ENCODE measurements at places on chromosomes 12 and 14.

- no peak for DNase-seq
Measured at GRCh38 chr12:43848786-43849185, 12.9 kb downstream of the TMEM117 start.

GRCh38 chr12:80222261-80222660 is 122.9 kb downstream of the OTOGL start:
- no peak for DNase-seq

- DNase-seq: no peak
Measured at GRCh38 chr12:111361717-111362576, 6.9 kb downstream of the PHETA1 start.

DNA sequence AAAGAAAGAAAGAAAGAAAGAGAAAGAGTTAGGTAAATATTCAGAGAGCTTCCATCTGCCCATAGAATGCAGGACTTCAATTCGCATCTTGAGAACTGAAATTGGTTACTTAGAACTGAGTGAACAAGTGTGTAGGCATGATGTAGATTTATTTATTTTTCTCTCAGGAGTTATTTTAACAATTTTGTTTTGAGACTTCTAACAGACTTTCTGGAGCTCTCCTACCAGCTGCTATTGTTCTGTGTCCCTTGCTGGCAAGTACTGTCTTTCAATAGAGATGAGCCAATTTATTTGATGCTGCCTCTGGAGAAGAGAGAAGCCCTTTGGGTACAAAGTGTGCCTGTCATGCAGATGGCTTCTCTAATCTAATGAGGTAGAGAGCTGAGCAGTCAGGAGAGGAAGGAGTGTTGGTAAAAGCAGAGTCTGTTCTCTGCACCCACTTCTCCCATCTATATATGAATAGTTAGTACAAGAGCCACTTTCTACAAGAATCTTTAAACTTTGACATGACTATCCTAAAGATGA is 67.0 kb downstream of the SYT1 start:
- DNase-seq: no peak

GRCh38 chr14:92597906-92598905 is 84.6 kb downstream of the RIN3 start:
- DNase-seq: no peak

- DNase-seq: no peak
Measured at GRCh38 chr14:92513204-92513965, at the start of gene RIN3. RIN3 (plus strand) TSS chr14:92513781; CDS start chr14:92513933, 152 bp downstream.

DNA sequence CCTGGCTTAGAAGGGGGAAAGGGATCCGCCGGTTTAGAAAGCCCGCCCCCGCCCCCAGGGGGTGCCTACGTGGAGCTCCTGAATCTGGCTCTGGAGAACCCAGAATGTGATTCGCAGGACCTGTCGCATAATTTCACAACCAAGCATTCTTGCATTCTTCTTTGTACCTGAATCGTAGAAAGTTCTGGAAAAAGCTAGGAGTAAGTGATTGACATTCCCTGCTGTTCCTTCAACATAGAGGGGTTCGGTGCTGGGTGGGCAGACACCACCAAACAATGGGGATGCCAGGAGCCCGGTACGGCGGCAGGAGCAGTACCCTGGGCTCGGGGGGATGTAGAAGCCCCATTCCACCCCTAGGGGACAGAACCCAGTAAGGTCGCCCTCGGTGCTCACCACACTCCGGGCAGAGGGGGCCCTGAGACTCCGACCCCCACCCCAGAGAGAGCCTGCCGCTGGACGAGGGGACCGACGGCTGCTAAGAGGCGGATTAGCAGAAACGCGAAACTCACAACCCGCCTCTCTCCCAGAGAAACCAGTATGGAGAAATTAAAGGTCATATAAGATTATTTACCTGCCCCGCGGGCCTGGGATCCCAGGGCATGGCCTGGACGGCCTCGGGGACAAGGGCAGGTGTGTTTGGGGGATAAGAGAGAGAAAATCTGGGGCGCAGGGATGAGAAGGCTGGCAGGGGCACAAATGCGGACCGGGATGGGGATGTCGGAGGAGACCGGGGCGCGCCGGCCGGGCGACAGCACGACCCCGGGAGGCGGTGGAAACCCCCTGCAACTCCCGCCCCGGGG is 520 bp downstream of the CSRP2 start:
- no peak for DNase-seq

- DNase-seq: no peak
Measured at GRCh38 chr12:18492372-18493025, 231.2 kb downstream of the PIK3C2G start.

DNA sequence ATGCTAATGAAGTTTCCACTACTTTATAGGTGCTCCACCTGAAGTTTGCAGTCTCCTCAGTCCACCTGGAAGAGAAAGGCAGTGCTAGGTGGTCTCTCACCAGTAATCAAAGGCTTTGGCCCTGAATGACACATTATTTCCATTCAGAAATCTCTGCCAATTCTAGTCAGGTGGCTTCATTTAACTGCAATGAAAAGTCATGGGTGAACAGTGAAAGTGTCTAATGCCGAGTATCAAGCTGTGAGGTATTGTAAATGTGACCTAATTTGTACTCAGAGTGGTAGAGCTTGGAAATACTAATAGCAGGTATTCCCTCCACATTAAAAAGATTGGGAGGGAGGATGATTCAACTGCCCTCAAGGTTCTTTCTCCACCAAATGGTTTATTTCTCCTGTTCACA is 220.9 kb upstream of the LRFN5 start:
- no peak for DNase-seq

- DNase-seq: no peak
Measured at GRCh38 chr12:68233498-68233897, 7.9 kb upstream of the IL26 start.

DNA sequence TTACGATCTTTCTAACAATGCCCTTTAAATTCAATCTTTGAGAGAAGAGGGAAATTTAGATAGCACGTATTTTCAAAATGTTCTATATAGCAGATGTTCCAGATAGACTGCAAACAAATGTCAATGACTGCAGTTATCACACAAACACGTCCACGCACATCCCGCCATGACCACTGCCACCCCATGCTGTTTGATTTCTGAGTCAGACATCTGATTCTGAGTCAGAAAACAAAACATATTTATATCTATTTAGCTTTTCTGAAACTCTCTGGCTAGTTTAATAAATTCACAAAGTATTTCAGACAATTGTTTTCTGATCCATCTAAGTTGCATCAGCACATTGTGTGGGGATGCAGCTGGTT is 105.9 kb upstream of the BCAT1 start:
- DNase-seq: no peak

GRCh38 chr12:108730365-108731104 is 783 bp downstream of the CORO1C start:
- DNase-seq: no peak

GRCh38 chr12:83168751-83169150 is 482.0 kb downstream of the TMTC2 start:
- no peak for DNase-seq

DNA sequence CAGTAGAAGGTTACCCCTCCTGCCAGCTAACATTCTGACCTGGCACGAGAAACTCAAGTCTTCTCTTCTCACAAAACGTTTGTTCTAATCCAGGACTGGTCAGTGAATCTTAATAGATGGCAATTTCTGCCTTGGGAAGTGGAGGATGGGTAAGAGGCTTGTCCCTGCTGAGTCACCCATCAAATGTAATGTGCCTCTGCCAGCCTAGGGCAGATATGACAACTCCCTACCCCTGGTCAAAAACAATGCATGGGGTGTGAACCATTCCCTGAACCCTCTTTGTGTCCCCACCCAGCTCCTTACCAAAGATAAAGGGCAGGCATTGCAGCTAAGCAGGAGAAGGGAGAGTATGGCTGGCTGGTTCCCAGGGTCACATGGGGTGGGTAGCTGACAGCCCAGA is 1052.9 kb downstream of the GALC start:
- DNase-seq: no peak

GRCh38 chr12:80576641-80577418 is 130.6 kb upstream of the MYF6 start:
- no peak for DNase-seq

DNA sequence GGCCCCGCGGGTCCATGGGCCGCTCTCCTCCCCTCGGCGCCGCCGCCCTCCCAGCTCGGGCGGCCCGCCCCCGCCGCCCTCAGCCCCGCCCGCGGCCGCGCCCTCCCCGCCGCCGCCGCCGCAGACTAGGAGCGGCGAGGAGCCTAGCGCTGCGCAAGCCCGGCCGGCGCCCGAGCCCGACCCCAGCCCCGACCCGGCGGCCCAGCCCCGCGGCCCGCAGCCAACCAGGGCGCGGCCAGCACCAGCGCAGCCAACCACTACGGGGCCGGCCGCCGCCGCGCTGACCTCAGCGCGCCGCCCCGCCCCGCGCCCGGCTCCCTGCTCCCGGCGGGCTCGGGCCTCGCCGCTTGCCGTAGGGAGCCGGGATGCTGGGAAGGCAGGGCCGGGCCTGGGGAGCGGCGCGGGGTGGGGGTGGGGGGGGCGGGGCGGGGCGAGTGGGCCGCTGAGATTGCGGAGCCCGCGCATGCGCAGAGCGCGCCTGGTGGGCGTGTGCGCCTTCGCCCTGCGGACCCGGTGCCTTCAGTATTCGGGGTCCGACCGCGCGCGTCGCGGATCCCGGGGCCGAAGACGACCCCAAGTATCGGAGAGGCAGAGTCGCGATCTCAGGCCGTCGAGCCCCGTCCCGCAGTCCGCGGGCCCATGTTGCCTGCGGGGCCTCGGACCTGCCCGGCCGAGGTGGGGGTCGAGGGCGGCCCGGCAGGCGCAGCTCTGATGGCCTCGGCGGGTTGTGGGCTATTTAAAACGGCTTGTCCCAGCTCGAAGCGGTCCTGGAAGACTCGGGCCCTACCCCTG is at the start of gene CDC42BPB:
TSS of gene CDC42BPB (minus strand) at position 178 of the 792 bp plus-strand sequence. CDS start 376 bp downstream, outside the sequence.
- peak; percentile 46 for DNase-seq
